ENCODE measurements at places on chromosomes 2 and 18.

- DNase-seq: no peak
Observed at GRCh38 chr18:79542213-79542612, 137.4 kb upstream of the CTDP1 start.

GRCh38 chr2:223944166-223944702 lies 901 bp downstream of the WDFY1 start:
- DNase-seq: no peak

DNA sequence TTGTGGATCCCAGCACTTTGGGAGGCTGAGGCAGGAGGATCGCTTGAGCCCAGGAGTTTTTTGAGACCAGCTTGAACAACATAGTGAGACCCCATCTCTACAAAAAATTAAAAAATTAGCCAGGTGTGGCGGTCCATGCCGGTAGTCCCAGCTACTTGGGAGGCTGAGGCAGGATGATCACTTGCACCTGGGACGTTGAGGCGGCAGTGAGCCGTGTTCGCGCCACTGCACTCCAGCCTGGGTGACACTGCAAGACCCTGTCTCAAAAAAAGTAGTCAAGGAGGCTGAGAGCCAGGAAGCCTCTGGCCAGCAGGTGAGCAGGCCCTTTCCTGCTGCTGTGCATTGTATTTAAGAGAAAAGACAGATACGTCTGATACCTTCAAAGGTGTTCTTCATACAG lies 11.1 kb upstream of the PROC start:
- no peak for DNase-seq

- DNase-seq: no peak
Observed at GRCh38 chr2:126720638-126721037, 64.7 kb downstream of the GYPC start.

- no peak for DNase-seq
Observed at GRCh38 chr2:238381341-238382115, 45.2 kb upstream of the ASB1 start.

GRCh38 chr2:202486351-202486750 lies 110.2 kb downstream of the BMPR2 start:
- DNase-seq: no peak

DNA sequence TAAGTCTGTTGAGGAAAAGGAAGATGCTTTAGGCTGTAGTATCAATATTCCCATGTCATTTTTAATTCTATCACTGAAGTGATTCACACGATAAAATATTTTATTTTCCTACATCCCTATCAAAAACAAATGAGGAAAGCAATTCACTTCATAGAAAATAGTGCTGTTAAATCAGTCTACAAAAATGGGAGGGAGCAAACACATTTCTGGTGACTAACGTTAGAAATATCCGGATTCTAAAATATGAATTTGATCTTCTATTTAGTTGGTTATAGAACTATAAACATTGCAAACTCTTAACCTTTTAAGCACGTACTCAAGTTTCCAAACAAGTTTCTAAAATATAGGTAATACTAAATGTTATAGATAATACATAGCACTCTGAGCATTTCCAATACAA lies 20.8 kb downstream of the ATF2 start:
- DNase-seq: no peak

GRCh38 chr2:86309966-86310365 lies 27.5 kb downstream of the REEP1 start:
- no peak for DNase-seq
